Thyroid gland (tissue), 4 donors: ENCODE measurements at places on chromosomes 3 and 15.

- peak; percentile 13 for DNase-seq
Observed at GRCh38 chr3:79011821-79012529, 755.8 kb downstream of the ROBO1 start.

DNA sequence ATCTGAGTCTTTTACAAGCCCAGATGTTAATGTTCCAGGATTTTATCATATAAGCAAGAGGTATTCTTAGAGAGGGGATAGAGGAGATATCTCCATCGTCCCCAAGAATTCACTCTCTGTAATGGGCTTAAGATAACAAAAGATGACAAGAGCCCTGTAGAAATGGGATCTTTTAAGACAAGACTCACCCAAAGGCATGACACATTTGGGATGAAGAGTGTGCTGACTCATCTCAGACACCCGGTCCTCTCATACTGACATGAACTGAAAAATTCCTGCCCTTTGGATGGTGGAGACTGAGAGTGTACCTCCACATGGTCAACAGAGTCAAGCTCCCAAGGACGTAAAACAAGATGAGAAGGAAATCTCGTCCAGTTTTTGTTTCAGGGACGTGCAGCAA, 11.0 kb downstream of the LEKR1 start:
- no peak for DNase-seq

DNA sequence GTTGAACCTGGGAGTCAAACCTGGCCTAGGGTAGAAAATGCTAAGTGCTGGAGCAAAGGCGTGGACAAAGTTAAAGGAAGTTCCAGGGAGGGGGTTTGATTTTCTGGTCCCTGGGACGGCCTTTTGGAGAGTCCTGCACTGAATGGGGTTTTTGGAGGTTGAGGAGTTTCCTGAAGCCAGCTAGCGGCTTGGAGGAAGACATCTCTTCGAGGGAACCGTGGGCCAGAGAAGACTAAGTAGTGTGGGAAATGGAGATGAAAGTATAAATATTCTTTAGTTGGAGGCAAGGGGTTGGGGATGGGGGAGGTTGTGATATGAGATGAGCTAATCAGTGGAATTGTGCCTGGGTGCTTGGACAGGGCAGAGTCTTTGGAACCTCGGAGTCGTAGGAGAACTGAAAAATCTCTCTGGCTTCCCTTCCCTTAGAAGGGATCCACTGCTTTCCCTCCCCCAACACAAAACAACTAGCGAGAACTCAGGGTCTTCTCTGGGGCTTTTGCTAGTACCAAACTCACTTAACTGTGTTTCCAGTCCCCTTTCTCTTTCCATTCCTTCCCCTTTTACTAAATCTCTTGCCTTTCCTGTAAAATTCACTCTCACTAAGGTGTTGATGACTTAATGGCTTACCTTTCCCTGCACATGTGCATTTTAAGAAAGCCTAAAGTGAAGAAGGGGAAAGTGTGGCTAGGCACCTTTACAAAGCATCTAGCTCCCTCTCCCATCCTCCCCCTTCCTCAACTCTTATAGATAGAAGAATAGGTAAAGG, 1.0 kb downstream of the LPP start:
- no peak for DNase-seq

DNA sequence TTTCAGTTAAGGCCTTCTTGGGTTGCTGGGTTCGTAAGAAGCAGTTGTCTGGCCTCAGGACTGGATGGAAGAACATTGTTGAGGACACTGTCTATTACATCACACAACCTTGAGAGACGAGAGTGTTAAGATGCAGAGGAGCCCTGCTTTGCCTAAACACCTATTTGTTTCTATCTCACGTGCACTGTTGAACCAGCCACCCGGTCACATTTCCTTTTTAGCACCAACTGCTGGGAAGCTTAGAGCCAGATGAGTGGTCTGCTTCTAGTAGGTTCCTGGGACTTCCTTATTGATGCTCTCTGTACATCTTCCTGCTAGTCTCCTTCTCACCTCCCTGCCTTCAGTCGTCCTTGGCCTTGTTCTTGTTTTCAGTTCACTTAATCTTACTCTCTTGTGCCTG, 22.3 kb downstream of the CAND2 start:
- no peak for DNase-seq

- DNase-seq: no peak
Observed at GRCh38 chr3:30658328-30659052, 52.1 kb downstream of the TGFBR2 start.

DNA sequence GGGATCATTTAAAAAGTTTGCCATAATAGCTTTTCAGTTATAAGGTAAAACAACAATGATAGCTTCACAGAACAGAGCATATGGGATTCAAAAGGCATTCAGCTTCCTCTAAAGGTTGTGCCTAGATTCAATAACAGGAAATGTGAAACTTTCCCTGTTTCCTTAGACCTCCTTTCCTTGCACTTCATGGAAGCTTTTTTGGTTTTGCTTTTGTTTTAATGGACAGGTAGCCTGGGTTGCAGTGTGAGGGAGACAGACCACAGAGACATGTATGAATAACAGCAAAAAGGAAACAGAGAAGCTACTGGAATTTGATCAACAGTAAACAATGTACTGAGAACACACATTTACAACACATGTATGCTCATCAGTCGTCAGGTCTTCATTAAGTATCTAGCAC, 2.3 kb upstream of the TNFAIP8L3 start:
- DNase-seq: no peak

DNA sequence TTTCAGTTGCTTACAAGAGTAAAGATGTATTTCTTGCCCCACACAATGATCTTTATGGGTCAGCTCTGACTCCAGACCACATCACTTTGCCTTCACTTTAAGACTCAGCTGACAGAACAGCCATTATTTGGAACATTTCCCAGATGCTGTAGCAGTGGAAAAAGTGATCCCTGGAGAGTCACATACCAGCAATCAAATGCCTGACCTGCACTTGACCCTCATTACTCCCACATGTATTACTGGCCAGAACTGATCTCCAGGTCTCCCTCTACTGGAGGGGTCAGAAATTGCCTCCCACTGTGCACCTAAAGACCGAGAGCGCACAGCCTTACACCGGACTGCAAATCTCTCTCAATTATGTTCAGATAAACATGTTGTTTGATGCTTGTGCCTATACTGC, 88.6 kb upstream of the ZNF385D start:
- DNase-seq: peak; percentile 36

DNA sequence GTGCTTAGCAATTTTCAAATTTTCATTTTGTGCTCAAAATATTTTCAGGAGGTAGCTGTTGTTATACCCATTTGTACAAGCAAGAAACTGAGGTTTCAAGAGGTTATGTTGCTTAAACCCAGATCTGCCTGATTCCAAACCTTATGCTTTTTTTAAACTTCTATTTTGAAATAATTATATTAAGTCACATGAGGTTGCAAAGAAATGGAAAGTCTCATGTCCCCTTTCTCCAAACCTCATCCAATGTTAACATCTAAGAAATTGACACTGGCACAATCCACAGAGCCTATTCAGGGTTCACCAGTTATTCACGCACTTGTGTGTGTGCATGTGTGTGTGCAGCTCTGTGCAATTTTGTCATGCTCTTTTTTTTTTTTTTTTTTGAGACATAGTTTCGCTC, 35.1 kb downstream of the B3GNT5 start:
- DNase-seq: no peak

- DNase-seq: no peak
Observed at GRCh38 chr15:78415284-78415683, 22.7 kb upstream of the IREB2 start.

DNA sequence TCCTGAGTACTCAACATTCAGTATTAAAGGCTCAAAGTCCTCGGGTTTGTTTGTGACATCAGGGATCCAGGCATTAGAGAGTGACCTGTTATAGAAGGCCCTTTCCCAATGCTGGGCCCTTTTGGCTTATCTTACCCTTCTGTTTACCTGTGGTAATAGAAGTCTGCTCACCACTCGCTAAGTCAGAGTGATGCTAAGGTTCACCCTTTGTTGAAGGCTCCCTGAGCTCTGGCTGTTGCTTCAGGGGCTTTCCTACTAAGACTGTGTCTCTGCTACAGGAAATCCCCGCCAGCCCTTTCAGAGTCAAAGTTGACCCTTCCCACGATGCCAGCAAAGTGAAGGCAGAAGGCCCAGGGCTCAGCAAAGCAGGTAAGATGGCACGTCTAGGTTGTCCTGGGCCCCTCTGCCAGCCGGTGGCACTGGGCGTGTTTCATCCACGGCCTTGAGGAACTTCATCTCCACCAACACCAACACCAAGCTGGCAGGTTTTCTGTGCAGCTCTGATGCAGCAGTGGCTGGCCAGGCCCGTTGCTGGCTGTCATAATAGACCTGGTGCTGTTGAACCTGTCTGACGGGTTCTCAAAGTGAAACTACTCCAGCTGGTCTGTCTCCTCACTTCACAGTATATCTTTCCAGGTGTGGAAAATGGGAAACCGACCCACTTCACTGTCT, 99.1 kb downstream of the DNASE1L3 start:
- peak; percentile 95 for DNase-seq

DNA sequence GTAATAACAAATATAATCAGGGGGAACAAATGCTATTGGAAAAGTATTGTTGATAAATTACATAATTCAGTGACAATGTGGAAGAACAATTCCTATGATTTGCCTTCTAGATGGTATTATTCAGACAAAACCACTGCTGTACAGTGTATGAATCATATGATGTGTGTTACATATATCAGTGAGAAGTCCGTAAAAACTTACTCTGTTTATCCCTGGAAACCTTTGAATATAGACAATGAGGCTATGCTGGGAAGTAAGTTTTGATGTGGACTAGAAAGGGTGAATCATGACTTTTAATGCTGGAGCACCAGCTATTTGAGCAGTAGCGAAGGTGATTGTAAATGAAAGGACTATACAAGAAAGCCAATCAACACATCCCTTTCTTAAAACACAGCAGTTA, 17.9 kb downstream of the C3orf38 start:
- DNase-seq: no peak

- no peak for DNase-seq
Observed at GRCh38 chr3:166453478-166453877, 616.3 kb upstream of the BCHE start.

- DNase-seq: no peak
Observed at GRCh38 chr3:35524856-35525255, 114.5 kb upstream of the ARPP21 start.

DNA sequence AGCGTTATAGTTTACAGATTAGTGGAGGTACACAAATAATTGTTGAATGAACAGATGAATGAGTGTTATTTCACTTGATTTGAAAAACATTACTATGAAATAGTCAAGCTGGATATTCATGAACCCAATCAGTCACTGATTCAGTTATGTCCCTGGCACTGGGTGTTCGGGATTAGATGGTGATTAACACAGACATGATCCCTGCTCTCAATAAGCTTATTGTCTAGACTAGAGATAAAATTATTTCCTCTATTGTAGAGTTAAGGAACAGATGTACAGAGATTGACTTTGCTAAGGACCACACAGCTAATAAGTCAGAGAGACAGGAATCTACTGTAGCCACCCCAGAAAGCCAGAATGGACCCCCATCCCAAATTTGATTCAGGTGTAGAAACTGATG, 963 bp downstream of the GRAMD1C start:
- no peak for DNase-seq

GRCh38 chr3:113142476-113142875, 68.9 kb upstream of the BOC start:
- no peak for DNase-seq

GRCh38 chr3:141330235-141330634, 38.1 kb upstream of the ZBTB38 start:
- no peak for DNase-seq

GRCh38 chr3:193870376-193871219, 265.4 kb upstream of the HES1 start:
- no peak for DNase-seq

GRCh38 chr3:132394320-132394719, 23.0 kb upstream of the DNAJC13 start:
- no peak for DNase-seq

- DNase-seq: peak; percentile 86
Observed at GRCh38 chr15:70111203-70112073, 13.7 kb upstream of the TLE3 start.

DNA sequence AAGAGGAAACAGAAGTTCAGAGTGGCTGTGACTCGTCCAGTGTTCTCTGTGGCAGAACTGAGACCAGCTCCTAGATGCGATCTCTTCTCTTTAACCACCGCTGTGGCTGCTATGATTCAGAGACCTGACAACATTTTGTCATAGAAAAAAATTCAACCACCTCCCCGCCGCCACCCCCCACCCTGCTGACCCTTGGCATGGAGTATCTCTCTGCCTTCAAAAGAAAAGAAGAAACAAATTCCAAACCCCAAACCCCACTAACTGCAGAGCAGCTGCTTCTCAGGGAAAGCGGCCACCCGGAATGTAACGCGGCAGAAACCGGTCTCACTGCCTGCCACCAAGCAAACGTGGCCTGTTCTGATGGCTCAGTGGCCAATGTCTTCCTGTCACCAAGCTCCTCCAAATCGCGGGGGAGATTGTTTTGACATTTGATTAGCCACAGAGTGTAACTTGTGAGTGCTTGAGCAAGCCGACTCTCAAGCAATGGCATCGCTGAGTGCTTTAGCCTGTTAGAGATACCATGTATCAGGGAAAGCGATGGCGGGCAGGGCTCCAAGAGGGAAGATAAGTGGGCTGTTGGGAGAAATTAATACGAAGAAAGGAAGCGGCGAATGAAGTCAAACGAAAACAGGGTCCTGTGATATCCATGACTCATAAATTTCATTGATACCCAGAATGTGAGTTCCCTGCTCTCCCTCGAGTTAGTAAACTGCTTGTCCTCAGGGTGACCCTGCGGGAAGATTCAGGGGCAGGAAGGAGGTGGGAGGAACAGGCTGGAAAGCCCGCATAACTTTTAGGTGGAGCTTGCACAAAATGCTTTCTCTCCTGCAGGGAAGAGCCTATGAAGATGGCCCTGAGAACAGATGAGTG, 44.8 kb upstream of the TLE3 start:
- DNase-seq: peak; percentile 68

- peak; percentile 66 for DNase-seq
Observed at GRCh38 chr3:37458162-37459120, 284.1 kb upstream of the LRRFIP2 start.

GRCh38 chr15:83129791-83130190, 22.3 kb downstream of the TM6SF1 start:
- DNase-seq: no peak

GRCh38 chr15:26771578-26772153, 1.2 kb downstream of the GABRB3 start:
- DNase-seq: peak; percentile 69

- no peak for DNase-seq
Observed at GRCh38 chr3:17359911-17360310, 382.5 kb downstream of the TBC1D5 start.

DNA sequence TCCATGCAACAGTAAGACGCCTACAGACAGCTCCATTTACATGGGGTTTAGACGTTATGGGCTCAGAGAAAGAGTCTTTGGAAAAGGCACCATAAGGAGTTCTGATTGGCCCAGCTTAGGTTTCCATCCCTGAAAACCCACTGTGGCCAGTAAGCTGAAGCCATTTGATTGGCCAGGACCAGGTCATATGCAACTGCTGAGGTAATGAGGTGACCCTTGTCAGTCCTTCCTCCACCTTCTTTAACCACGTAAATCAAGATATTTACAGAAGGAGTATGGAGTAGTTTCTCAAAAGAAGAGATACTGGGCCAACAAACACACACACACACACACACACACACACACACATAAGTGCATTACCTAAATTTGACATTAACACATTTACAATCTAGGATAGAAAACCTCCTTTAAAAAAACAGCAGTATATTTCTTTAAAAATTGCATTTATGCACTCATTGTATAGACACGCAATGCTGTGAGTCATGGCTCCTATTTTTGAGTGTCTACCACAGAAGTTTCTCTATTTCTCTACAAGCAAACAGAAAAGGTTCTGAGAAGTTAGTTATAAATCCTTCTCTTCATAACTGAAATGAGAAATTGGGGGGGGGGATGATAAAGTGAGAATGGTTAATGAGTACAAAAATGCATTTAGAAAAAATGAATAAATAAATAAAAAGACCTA, 16.3 kb upstream of the MB21D2 start:
- DNase-seq: no peak

GRCh38 chr15:81454024-81454423, 80.0 kb upstream of the TMC3 start:
- DNase-seq: no peak
